ENCODE measurements at places on chromosomes 2 and 18.

GRCh38 chr2:73293534-73294171 is at the start of gene EGR4:
EGR4 (minus strand) TSS chr2:73293548; CDS start chr2:73293317, 231 bp downstream.
- peak; percentile 86 for DNase-seq

GRCh38 chr2:188865681-188866080 is 108.5 kb upstream of the COL3A1 start:
- DNase-seq = no peak

DNA sequence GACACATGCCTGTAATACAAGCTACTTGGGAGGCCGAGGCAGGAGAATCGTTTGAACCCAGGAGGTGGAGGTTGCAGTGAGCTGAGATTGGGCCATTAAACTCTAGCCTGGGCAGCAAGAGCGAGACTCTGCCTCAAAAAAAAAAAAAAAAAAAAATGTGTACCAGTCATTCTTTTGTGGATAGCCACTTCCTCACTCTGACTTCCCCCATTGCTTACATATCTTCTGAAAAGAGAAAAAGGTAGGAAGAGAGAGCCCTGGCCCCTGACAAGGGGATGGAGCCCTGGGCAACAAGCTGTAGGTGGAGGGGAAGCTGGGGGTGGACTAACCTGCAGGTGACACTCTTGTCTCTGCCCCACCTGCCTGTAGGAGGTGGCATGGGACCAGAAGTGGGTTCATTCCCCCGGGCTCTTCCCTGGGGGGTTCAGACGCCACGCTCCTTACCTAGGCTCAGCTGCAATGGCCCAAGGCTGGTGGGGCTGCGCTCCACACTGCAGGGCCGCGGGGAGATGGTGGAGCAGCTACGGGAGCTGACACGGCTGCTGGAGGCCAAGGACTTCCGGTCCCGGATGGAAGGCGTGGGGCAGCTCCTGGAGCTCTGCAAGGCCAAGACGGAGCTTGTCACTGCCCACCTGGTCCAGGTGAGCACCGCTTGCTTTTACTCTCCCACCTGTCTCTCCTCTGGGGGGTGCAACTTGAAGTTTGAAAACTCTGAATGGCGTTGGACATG is 39.1 kb downstream of the PCARE start:
- no peak for DNase-seq

DNA sequence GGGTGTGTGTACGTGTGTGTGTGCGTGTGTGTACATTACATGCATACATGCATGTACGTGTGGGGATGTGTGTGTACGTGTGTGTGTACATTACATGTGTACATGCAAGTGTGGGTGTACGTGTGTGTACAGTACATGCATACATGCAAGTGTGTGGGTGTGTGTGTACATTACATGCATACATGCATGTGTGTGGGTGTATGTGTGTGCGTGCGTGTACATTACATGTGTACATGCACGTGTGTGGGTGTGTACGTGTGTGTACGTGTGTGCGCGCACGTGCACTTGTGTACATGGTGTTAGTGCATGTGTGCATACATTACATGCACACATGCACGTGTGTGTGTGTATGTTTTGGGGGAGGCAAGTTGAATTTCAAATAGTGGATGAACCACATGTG is 300.6 kb downstream of the CELF4 start:
- DNase-seq = no peak

GRCh38 chr2:21498016-21498415 is 374.2 kb downstream of the TDRD15 start:
- no peak for DNase-seq

- DNase-seq = no peak
These were observed 144.7 kb upstream of the SIX3 start for GRCh38 chr2:44796771-44797170.

DNA sequence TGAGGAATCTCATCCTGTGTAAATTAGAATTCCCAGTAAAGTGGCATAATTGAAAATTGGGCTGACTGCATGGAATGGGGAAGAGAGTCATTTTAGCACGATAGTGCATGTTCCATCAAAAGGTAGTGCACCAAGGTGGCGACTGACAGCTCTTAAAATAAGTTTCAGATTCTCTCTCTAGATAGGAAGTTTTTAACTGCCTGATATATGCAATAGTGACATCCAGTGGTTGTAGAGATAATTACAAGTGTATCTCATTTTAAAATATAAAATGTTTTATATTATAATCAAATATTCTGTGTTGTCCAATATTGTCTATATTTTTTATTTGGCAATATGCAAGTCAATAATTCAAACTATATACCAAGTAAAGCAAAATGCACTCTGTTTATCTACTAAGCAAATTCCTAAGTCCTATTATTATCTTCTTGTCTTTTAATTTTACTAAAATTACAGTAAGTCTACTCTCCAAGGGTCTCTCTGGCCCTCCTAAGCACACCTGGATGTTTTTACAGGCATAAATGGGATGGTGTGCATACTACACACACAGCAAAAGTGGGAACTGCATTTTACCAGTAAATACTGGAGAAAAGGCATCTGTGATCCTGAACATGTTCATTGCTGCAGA is 397.7 kb upstream of the HNRNPA3 start:
- peak; percentile 33 for DNase-seq

DNA sequence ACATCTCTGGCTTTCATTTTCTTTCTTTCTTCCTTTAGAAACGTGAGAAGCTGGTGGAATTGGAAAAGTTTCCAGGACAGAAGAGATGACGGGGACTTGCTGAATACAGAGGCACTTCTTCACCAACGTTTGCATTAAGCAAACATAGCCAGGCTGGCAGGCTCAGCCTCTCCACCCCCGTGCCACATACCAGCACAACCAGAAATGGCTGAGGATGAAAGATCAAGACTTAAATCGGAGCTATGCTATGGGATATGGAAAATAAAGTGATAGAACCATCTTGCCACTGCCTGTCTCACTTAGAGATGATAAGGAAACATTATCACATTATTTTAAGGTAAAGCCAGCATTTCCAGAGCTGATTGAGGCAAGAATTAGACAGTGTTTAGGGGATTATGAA is 483.3 kb downstream of the BCL11A start:
- DNase-seq = no peak

DNA sequence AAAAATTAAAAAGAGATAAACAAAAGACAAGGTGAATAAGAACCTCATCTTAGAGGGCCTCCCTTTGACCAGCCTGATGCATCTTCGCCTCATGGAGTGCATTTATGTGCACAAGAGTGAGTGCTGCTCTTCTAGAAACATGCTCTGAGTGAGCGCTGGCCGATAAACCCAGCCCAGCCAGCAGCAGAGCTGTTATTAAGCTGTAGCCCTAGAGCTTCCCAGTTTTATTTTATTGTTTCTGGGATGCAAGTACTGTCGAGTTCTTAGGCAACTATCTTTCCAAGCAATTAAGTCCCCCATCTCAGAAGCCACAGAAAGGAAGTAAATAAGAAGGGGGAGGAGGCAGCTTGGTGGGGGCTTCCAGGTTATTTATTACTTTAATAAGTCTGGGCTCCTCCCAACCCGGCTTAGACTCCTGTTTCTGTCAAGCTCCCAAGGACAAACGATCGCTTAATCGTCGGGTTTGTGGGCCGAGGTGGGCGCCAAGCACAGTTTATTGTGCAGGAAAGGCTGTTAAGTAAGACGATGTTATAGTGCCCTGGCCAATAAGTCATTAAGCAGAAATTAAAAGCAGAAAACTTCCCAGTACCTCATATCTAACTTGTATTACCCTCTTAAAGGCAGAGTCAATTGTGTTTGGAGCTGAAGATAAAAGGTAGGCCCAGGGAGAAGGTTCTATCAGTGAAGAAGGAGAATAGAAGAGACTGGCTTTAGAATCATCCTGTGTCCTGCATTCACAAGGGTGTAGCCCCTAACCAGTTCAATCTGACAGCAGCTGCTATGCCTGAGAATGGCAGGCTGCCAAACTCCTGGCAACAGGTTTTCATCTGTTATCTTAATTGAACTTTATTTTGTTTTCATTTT is 176.3 kb downstream of the PIK3C3 start:
- no peak for DNase-seq

GRCh38 chr2:145157741-145158591 is 638.0 kb upstream of the ZEB2 start:
- no peak for DNase-seq

- DNase-seq = no peak
These were observed 64.4 kb upstream of the RAPH1 start for GRCh38 chr2:203599509-203599908.

GRCh38 chr2:128510701-128511397 is 192.2 kb upstream of the HS6ST1 start:
- no peak for DNase-seq

DNA sequence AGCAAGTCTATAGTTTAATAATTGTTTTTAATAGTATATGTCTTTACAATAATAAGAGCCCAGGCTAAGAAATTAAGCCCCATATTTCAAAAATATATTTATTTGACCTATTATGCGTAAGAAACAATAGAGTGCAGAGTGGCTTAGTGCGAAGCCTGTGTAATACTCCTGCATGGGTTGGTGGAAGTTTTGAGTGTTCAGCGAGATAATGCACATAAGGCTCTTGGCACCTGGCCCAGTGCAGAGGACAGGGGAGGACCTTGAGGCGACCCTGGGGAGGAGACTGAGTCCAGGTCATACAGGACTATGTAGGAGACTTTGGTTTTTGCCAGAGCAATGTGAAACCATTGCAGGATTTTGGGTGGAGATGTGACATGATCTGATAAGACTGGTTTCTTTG is 132.4 kb upstream of the ST6GAL2 start:
- DNase-seq = no peak

GRCh38 chr2:37779139-37779538 is 107.7 kb upstream of the CDC42EP3 start:
- no peak for DNase-seq

- DNase-seq = no peak
These were observed 35.9 kb upstream of the POMC start for GRCh38 chr2:25204190-25204838.

DNA sequence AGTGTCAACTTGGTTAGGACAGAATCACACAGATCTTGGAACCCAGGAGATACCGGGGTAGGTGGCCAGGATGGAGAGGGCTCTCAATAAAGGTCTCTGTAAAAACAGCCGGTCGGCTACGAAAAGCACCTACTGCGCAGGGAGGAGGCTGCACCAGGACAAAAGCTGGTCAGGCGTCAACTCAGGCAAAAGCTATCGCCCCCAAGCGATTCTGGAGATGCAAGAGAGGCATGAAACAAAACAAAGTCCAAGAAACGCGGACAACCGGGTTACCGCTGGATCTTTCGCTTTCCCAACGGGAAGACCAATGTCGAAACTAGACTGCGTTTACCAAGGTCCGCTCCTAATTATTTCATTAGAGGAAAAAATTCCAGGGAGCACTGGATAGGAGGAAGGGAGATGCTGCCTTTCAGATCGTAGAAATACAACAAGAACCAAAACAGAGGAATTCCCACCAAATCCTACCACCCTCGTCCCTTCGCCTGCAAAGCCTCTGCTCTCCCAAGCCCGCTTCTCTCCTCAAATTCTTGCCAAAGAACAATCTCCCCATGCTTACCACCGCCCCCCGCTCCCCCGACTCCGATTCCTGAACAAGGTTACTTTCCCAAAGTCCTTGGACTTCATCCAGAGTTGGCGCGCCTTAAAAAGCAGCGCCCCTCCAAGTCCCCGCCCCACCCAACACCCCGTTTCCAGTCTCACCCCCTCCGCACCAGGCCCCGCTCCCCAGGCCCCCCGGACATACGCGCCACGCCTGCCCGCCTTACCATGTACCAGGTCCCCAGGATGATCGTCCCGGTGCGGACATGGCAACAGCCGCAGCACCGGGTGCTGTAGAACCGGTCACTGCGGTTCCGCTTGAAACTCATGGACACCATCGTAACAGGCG is 539 bp downstream of the LAPTM4A start:
- peak; percentile 24 for DNase-seq

DNA sequence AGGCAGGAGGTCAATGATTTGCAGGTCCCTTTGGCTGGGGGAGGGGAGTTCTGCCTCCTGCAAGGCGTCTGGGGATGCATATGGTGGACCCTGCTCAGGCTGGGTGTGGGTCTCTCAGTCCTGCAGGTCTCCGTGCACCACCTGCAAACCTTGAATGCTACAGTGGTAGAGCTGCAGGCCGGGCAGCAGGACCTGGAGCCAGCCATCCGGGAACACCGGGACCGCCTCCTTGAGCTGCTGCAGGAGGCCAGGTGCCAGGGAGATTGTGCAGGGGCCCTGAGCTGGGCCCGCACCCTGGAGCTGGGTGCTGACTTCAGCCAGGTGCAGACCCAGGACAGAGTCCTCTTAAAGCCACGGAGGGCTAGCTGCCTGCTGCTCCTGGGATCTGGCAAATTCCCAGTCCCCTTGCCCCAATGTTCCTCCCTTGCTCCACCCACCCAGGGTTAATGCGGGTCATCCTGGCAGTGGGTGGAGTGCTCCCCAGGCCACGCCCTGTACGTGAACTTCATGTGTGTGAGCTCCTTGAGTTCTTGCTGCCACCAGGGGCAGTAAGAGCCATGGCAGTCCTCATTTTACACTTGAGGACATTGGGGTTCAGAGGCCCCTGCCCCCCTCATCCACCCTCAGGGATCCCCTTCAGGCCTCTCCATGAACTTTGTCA is 3.1 kb downstream of the PROM2 start:
- no peak for DNase-seq

- DNase-seq = no peak
These were observed 86.0 kb downstream of the MAPRE2 start for GRCh38 chr18:35127201-35127600.

- no peak for DNase-seq
These were observed 184.2 kb downstream of the ZNF385B start for GRCh38 chr2:179677077-179677688.

GRCh38 chr2:45278365-45279078 is 269.3 kb upstream of the SIX2 start:
- no peak for DNase-seq
